ENCODE measurements at places on chromosomes 6 and 20. TPM values are rescaled to one million over a fixed set of nuclear protein-coding genes. Genes with fewer than 3 reads are reported as not detected.

Gene NELFCD
- total RNA-seq, result 43.9 TPM

Gene AP5S1
- 13.2 TPM for total RNA-seq

Gene NOTCH4
- total RNA-seq, result 113 TPM

Gene C6orf141
- total RNA-seq, result 3.9 TPM

Gene ZC3H12D
- 3.0 TPM for total RNA-seq

Gene MYH7B
- 0.06 TPM for total RNA-seq

Gene RNF217
- 34.1 TPM for total RNA-seq

DNA sequence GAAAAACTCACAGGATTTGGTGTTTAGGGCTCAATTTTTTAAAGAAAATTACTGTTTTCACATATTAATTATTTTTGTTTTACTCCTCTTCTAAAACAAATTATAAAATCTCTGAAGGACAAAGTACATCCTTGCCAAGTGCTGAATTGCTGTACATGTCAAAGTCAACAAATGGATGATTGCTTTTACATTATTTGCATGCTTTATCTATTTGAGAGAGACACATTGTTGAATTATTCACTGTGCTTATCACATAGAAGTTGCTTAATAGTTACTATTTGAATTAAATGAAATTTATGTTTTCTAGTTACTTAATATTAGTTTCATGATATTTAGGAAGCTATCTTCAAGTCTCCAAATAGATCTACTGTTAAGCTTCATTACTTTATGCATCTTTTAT lies 318.6 kb upstream of the PTCHD4 start:
- no peak for DNase-seq

DNA sequence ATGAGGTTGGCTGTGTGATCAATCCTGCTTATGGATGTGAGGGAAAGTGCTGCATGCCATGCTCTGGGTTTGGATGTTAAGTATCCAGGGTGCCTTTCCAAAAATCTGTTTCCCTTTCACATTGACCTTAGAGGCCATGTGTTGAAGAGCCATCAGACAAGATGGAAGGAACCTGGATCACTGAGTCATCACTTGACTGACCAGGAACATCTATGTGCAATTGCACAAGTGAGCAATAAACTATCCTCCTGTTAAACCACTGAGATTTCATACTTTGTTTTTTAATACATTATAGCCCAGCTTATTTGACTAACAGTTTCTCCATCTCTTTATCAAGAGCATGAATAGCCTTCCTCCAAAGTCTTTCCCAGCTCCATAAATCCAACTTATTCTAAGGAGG lies 17.8 kb upstream of the TMEM14A start:
- no peak for DNase-seq

GRCh38 chr6:17519120-17519519 lies 81.0 kb upstream of the FAM8A1 start:
- no peak for DNase-seq

GRCh38 chr6:135129136-135129856 lies 51.8 kb upstream of the MYB start:
- no peak for DNase-seq

- DNase-seq, result no peak
These were observed 47.4 kb downstream of the BMP5 start for GRCh38 chr6:55827818-55828522.

DNA sequence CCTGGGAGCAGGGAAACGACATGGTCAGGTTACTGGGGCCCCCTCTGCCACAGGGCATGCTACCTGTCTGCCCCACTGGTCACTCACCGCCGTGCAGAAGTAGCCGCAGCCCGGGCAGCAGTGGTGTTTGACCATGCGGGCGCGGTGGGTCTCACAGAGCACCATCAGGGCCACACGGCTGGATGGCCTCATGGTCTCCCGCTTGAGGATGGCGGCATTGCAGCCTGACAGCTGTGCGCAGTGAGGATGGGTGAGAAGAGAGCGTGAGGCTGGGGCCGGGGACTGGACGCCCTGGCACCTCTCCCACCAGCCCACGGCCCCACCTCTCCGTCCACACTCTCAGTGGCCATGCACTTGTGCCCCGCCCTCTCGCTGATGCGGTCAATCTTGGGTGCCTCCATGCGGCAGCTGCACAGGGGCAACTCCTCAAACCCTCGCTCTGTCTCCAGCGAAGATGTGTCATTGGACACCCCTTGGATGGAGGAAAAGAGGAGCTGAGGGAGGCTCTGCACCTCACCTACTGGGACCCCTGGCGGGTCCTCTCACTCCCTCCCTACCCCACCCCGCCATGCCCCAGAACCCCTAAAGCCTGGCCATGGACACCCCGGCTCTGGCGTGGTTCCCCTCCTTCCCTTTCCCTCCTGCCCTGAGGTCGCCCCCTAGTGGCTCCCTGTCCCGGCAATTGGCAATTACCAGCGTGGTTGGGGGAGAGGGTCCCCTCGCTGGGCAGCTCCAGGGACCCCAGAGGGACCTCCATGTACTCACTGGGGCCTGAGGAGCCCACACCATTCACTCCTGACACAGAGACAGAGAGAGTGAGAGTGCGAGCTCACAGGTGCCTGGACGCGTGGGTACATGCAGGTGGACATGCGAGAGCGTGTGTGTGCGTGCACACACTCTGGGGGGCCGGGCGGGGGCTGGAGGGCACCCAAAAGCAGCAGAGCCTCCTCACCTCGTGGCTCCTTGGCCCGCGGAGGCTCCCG lies 8.9 kb downstream of the EHMT2 start:
- DNase-seq, result no peak

GRCh38 chr6:157144859-157145568 lies 178.3 kb downstream of the TMEM242 start:
- DNase-seq, result no peak
